SJSA1 (cell line): ENCODE measurements at places on chromosomes 13 and 19. TPM values are rescaled to one million over a fixed set of nuclear protein-coding genes. Genes with fewer than 3 reads are reported as not detected.

The CD37 gene
- not detected in 2 replicates for total RNA-seq

The CD79A gene
- 0.24 and 0.69 TPM in 2 replicates for total RNA-seq

The CEBPA gene
- 0.13 TPM in 1 of 2 replicates, not detected in the other for total RNA-seq

The NDFIP2 gene
- total RNA-seq: 80.0 and 110 TPM in 2 replicates

The FBXW9 gene
- 9.0 and 13.2 TPM in 2 replicates for total RNA-seq

The MBD3L1 gene
- not detected in 2 replicates for total RNA-seq

The HAUS8 gene
- total RNA-seq: 19.1 and 21.5 TPM in 2 replicates

The PRR22 gene
- 0.76 and 2.0 TPM in 2 replicates for total RNA-seq

The CACNG8 gene
- not detected in 2 replicates for total RNA-seq

The GFY gene
- total RNA-seq: not detected in 2 replicates

The ZNF99 gene
- total RNA-seq: not detected in 2 replicates

The ZNF382 gene
- 0.16 and 1.2 TPM in 2 replicates for total RNA-seq

The ARHGAP35 gene
- 17.7 and 24.7 TPM in 2 replicates for total RNA-seq

The RNF225 gene
- total RNA-seq: 0.53 TPM in 1 of 2 replicates, not detected in the other
